ENCODE measurements at places on chromosomes 1 and 21.
A peak's percentile ranks its signal among the peaks of the same experiment; 100 is the strongest.

DNA sequence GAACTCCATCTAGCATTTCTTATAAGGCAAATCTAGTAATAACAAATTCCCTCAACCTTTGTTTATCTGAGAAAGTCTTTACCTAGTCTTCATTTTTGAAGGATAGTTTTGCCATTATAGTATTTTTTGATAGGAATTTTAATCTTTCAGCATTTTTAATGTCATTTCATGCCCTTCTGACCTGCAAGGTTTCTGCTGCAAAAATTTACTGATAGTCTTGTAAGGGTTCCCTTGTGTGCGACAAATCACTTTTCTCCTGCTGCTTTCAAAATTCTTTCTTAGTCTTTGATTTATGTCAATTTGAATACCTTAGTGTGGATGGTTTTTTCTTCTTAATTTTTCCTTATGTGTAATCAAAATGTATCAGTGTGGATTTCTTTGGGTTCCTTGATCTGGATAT is 297.5 kb upstream of the FAM78B start:
- H3K4me3 ChIP-seq: no peak overlapping the region
- H3K27ac ChIP-seq: no peak overlapping the region
- no peak for DNase-seq
- H3K36me3 ChIP-seq: no peaks in the 10 kb centered on the region

DNA sequence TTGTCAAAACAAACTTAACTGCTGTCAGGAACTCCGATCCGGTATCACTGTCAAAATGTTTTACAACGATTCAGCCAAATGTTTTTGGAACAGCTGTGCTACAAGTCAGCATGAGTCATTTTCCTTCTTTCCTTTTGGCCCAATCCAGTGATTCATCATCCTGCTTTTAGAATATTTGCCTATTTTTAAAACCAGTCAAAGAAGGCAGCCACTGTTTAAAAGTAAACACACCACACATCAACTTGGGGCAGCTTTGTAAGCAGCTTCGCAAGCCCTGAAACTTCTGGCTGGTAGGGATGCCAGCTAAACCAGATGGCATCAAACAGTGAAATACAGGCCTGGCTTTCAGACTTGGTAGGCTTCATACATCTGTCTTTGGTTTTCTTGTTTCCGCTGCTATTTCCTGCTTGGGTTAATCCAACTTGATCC is 14.9 kb downstream of the MAP3K7CL start:
- H3K36me3 ChIP-seq: no peaks in the 10 kb centered on the region
- DNase-seq: no peak

GRCh38 chr1:31776516-31776915 is 12.4 kb upstream of the ADGRB2 start:
- H3K36me3 ChIP-seq: peaks cover 2% of the 10 kb centered on the region
- DNase-seq: no peak
- peaks cover 41% of the 10 kb centered on the region for H3K27me3 ChIP-seq
- no peak overlapping the region for H3K27ac ChIP-seq

- DNase-seq: no peak
- no peak overlapping the region for H3K27ac ChIP-seq
- H3K27me3 ChIP-seq: peaks cover 3% of the 10 kb centered on the region
Measured at GRCh38 chr1:178529364-178530036, 16.6 kb downstream of the TEX35 start.

DNA sequence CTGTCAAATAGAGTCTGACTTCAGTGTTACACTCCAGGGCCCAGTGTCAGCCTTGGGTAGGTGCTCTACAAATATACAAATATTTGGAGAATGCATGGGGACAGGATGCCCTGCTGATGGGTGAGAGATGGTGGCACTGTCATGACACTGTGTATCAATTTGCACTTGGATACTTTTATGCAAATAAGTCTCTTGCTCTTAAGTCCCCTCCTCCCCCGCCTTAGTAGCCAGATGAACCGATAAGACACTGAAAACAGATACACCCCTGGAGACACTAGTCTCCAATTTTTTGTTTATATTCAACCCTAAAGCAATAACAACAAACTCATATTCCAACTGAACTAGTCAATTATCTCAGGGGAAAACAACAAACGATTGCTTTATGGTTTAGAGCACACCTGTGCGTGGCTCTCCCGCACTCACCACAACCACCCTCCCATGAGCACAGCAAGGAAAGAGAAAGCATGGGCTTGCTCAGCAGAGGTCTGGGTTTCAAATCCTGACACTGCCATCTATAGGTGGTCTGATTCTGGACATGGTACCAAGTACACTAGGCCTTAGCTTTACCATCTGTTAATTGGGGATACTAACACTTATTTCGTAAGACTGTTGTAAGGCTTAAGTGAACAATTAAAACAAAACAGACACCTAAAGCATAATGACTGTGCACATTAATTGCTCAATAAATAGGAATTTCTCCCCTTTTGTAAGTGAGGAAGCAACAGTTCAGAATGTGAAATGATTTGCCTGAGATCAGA is 50.3 kb downstream of the HIVEP3 start:
- H3K27me3 ChIP-seq: no peaks in the 10 kb centered on the region
- peak; percentile 44 for DNase-seq
- no peak overlapping the region for H3K4me3 ChIP-seq
- H3K4me1 ChIP-seq: peaks cover 28% of the 10 kb centered on the region
- H3K27ac ChIP-seq: peak overlapping the region; percentile 54

DNA sequence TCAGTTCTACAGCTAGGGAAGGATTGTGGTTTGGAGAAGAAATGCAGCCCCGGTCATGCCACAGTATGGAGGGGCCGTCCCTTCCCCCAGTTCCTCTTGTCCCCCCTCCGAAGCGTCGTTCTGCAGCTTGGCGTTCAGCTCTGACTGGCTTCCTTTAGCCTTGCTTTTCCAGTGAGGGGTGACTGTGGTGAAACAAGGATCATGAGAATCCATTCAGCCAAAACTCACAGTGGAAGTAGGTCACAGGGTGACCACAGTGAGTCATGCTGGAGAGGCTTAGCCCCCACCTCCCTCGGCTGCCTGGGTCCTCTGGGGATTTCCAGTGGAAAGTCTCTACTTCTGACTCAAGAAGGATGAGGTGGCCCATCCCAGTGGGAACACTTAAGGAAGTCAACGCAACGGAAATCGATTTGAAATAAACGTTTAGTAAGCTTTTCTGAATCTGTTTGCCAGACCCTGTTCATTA is 37.3 kb upstream of the COL6A2 start:
- DNase-seq: no peak
- no peak overlapping the region for H3K27ac ChIP-seq
- H3K27me3 ChIP-seq: peaks cover 16% of the 10 kb centered on the region
- H3K4me3 ChIP-seq: peak overlapping the region; percentile 11

DNA sequence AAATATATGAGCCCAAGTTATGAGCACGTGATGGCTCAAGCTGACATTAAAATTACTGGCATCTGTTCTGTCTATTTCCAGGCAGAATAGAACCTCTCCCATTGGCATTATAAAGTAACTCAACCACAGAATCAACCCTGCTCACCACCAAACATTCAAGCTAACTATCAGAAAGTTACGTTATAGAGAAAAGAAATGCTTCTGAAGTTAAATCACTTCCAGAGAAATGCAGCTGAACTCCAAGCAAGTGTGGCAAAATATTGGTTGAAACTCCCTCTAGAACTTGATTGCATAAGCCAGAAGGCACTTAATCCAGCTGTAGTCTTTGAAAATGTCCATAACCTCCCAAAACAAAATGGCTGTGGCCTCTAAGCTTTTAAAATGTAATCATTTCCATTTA is 36.2 kb upstream of the UBE2U start:
- DNase-seq: no peak
- no peak overlapping the region for H3K4me3 ChIP-seq
- no peaks in the 10 kb centered on the region for H3K27me3 ChIP-seq

- H3K36me3 ChIP-seq: no peaks in the 10 kb centered on the region
- peaks cover 2% of the 10 kb centered on the region for H3K27me3 ChIP-seq
- DNase-seq: no peak
- no peak overlapping the region for H3K27ac ChIP-seq
Measured at GRCh38 chr1:50140182-50140447, 31.4 kb downstream of the ELAVL4 start.

GRCh38 chr1:8846263-8846662 is 28.8 kb upstream of the RERE start:
- no peaks in the 10 kb centered on the region for H3K36me3 ChIP-seq
- no peak overlapping the region for H3K27ac ChIP-seq
- no peak overlapping the region for H3K4me3 ChIP-seq
- H3K27me3 ChIP-seq: peaks cover 6% of the 10 kb centered on the region

DNA sequence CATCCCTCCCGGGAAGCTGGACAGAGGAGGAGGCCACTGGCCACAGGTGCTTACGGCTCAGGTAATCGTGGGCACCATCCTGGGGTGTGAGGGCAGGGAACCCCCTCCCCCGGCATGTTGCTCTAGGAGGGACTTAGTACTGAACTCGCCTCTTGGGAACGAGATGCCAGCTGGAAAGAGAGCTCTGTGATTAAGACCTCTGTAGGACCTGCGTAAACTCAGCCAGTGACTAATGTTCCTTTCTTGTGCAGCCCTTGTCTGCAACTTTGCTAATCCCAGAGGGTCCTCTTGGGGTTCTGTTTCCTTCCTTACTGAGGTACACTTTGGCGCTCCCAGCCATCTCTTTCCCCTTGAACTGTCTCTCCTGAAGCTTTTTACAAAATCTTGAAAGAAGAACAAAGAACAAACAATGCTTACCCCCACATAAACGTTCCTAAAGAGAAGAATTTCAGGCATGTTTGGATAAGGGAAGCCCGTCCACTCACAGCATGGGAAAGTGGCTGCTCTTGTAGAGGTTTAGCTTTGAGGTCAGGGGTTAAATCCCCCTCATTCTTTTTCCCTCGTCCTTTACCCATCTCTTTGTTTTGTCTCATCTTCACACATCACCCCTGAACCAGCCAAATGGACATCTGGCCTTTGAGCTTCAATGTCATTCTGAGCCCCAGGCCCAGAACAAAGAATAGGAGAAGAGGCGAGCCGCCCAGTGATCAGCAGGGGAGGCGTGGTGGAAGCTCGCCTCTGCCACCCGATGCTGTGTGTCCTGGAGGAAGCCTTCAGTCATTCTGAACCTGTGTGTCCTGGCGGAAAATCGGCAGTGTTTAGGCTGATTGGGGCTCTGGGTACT is 37.4 kb downstream of the CITED4 start:
- H3K27ac ChIP-seq: peak overlapping the region; percentile 48
- peaks cover 24% of the 10 kb centered on the region for H3K4me1 ChIP-seq
- no peaks in the 10 kb centered on the region for H3K27me3 ChIP-seq
- H3K4me3 ChIP-seq: no peak overlapping the region

DNA sequence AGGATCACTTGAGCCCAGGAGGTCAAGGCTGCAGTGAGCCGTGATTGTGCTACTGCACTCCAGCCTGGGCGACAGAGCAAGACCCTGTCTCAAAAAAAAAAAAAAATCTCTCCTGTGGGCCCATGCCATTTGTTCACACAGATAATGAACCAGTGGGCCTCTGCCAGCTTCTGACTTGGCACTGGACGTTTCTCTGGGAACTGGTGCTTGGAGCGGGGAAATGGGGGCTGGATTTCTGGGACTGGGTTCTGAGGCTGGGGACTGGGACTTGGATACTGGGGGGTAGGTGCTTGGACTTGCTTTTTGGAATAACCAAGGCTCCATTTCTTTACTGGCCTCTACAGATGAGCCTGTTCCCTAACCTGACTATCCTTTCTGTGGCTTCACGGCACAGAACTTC is 9.7 kb downstream of the IFI6 start:
- peaks cover 27% of the 10 kb centered on the region for H3K36me3 ChIP-seq
- no peaks in the 10 kb centered on the region for H3K27me3 ChIP-seq
- no peak for DNase-seq
- H3K4me1 ChIP-seq: peaks cover 55% of the 10 kb centered on the region

DNA sequence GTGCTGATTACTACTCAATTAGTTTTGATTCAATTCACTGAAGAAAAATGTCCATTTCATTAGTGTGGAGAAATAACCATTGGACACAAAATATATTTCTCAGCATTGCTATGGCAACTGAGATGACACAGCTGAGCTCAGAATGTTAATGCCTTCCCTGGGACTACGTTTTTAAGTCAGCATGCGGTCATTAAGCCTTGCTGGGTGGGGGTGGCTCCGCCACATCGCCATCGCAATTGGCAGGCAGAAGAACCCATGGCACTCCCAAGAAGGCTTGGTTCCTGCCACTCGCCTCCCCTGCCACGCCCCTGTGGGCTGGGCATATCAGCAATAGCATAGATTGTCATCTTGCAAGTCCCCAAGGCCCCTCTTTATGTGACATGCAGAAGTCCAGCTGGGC is 256.7 kb upstream of the CAMK1G start:
- no peaks in the 10 kb centered on the region for H3K4me1 ChIP-seq
- H3K27ac ChIP-seq: no peak overlapping the region
- no peak overlapping the region for H3K4me3 ChIP-seq
- peaks cover 18% of the 10 kb centered on the region for H3K27me3 ChIP-seq

GRCh38 chr1:213526306-213526705 is 461.5 kb upstream of the PROX1 start:
- no peaks in the 10 kb centered on the region for H3K27me3 ChIP-seq
- DNase-seq: no peak
- no peak overlapping the region for H3K27ac ChIP-seq
- no peaks in the 10 kb centered on the region for H3K4me1 ChIP-seq

GRCh38 chr1:198679535-198680173 is 40.8 kb downstream of the PTPRC start:
- H3K27ac ChIP-seq: peak overlapping the region; percentile 96
- H3K36me3 ChIP-seq: peaks cover 36% of the 10 kb centered on the region
- no peak for DNase-seq
- no peaks in the 10 kb centered on the region for H3K27me3 ChIP-seq

- H3K36me3 ChIP-seq: peaks cover 3% of the 10 kb centered on the region
- H3K4me3 ChIP-seq: peak overlapping the region; percentile 32
- H3K4me1 ChIP-seq: peaks cover 66% of the 10 kb centered on the region
- H3K27me3 ChIP-seq: peaks cover 3% of the 10 kb centered on the region
- peak overlapping the region; percentile 67 for H3K27ac ChIP-seq
Measured at GRCh38 chr1:15347182-15347581, 62.5 kb upstream of the EFHD2 start.

DNA sequence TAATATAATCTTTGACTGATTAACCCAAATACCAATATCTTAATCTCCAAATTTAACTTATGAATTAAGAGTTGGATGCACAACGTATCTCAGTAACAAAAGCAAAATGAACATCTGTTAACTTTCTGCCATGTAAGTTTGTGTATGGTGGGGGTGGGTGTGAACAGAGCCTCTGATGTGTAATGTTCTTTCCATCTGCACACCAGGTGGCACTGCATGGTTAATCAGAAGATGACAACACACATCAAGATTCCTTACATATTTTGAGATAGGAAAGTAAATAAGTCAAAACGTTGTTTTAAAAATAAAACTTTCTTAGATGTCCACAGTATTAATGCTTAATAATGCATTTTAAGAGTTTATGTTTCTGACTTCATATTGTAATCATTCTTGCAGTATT is 251.9 kb downstream of the DPYD start:
- H3K4me1 ChIP-seq: no peaks in the 10 kb centered on the region
- H3K36me3 ChIP-seq: no peaks in the 10 kb centered on the region
- H3K4me3 ChIP-seq: no peak overlapping the region
- DNase-seq: no peak

Data from activated T-helper 1 cell treated with anti-CD3 and anti-CD28 coated beads, Interleukin-12 subunit alpha, Interleukin-12 subunit beta, Interleukin-2, Interleukin-4 antibody, amounts not matched to agents 30 ng/mL and 10 ng/mL and 1 ng/mL, durations not matched to agents 14 hours and 24 hours and 36 hours (primary cell).